ENCODE measurements at places on chromosomes 12 and 14. TPM values are rescaled to one million over a fixed set of nuclear protein-coding genes. Genes with fewer than 3 reads are reported as not detected.

Gene MGP
- total RNA-seq: 4,199 TPM

Gene CELA1
- total RNA-seq: not detected

Gene NAB2
- total RNA-seq: 61.9 TPM

Gene IFNG-AS1
- not detected for total RNA-seq

Gene KRT5
- total RNA-seq: not detected

Gene CLEC2B
- 4.0 TPM for total RNA-seq

Gene ANKRD33
- not detected for total RNA-seq

Gene NXPH4
- 14.1 TPM for total RNA-seq

Gene LRRC43
- total RNA-seq: 0.43 TPM

Gene ACOT6
- not detected for total RNA-seq

Gene MANSC4
- total RNA-seq: not detected

Measured in pericardium fibroblast (primary cell).